ENCODE measurements at places on chromosomes 7 and 10. TPM values are rescaled to one million over a fixed set of nuclear protein-coding genes. Genes with fewer than 3 reads are reported as not detected.

The LFNG gene
- 25.7 TPM for polyA plus RNA-seq

- DNase-seq, result no peak
Observed at GRCh38 chr10:85228726-85229125, 900.3 kb downstream of the CCSER2 start.

- DNase-seq, result no peak
Observed at GRCh38 chr7:108136191-108136688, 6.1 kb upstream of the LAMB4 start.

DNA sequence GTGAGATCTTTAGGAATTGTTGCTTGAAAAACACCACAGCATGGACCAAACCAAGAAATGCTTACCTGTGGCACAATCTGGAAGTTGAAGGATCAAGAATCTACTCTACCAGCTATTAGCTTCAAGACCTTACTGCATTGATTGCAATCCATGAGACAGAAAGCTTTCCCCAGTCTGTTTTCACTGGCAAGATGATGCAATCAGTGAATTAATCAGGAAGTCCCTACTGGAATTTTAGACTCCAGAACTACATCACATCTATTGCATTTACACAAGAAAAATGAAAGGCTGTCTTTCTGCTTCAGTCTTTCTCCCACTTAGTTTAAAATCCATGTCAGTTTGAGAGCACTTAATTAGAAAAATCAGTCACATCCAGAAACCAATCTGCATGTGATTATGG is 191.7 kb downstream of the TFEC start:
- no peak for DNase-seq

GRCh38 chr7:151244196-151244840 is 4.2 kb downstream of the SMARCD3 start:
- DNase-seq, result no peak

GRCh38 chr10:86162696-86163400 is 203.7 kb downstream of the GRID1 start:
- DNase-seq, result no peak

Measured in left kidney (tissue), 8 donors.